ENCODE measurements at places on chromosomes 4 and X.

DNA sequence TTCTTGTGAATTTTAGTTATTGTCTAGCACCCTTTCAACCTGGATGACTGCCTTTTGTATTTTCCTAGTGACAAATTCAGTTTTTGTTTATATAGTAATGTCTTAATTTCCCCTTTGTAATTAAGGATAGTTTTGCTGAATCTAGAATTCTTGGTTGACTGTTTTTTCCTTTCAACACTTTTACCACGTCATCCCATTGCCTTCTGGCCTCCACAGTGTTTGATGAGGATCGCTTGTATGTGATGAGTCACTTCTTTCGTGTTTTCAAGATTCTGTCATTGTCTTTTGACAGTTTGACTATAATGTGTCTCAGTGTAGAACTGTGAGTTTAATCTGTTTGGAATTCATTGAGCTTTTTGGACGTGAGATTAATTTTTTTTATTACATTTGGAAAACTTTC lies 30.1 kb downstream of the KDM6A start:
- peak; percentile 80 for DNase-seq

DNA sequence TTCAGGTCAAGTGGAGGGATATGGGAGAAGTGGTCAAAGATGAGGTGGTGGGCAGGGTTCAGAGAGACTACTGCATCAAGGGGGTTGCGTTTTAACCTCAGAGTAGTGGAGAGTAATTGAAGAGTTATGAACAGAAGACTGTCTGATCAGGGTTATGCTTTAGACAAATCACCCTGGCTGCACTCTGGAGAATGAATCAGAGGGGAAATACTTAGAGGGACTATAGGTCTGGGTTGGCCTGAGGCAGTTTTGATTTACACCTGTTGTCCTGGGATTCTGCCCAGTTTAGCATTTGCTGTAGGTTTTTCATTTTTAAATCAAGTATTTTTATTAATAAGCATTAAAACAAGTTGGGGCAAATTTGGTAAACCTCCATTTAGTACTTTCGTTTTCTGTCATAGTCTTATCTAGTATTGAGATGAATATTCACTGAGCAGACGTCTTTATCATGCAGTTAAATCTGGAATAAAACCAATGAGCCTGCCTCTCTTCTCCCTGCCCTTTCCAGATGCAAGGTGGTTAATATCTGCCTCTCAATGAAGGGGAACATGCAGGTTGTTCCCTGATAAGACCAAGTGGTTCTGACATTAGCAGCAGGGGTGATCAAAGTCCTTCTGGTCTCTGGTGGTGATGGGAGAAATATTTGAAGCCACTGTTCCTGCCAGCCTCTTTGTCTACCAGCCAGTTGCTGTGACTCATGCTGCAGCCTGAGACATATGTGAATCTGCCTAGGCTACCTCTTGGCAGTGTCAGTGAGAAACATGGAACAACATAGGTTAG lies 116.0 kb upstream of the RPS6KA3 start:
- peak; percentile 14 for DNase-seq

- DNase-seq: no peak
Measured at GRCh38 chr4:170005472-170005871, 20.7 kb downstream of the MFAP3L start.

GRCh38 chrX:79159800-79160199 lies 15.3 kb downstream of the GPR174 start:
- no peak for DNase-seq

DNA sequence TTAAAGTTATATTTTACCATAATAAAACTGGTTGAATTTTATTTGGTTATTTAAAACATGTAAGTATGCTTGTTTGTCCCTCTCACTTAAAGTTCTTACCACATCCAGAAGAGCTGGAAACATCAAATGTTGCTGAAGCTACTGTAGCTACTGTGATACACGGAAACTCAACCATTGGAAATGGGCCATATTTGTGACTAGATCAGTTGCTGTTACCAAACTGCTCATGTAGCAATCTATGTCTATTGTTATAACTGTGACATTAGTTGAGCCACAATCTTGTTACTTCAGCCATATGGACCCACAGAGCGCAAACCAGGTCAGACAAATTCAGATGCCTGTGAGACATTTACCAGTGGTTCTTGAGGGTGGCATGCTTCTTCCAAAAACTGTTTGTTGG lies 41.6 kb downstream of the NDNF start:
- DNase-seq: no peak

DNA sequence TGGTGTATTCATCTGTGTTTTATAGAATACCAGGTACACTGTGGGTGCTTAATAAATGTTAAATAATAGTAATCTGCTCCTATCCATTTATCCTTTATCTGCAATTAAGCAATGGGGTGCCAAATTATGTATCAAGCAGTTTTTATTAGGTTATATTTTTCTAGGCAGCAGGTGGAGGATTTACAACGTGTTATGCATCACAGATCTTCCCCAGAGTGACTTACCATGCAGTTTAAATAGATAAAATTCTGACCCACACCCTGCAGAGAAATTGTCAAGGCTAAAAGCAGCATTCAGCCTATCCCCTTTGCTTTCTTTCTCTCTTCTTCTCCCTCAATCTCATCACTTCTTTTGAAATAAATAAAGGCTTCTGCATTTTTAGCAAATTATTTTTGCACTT lies 306.4 kb downstream of the CXXC4 start:
- no peak for DNase-seq

GRCh38 chr4:16253127-16253960 lies 27.1 kb upstream of the TAPT1 start:
- DNase-seq: peak; percentile 91

GRCh38 chr4:76968937-76969336 lies 19.4 kb downstream of the SEPTIN11 start:
- DNase-seq: no peak

DNA sequence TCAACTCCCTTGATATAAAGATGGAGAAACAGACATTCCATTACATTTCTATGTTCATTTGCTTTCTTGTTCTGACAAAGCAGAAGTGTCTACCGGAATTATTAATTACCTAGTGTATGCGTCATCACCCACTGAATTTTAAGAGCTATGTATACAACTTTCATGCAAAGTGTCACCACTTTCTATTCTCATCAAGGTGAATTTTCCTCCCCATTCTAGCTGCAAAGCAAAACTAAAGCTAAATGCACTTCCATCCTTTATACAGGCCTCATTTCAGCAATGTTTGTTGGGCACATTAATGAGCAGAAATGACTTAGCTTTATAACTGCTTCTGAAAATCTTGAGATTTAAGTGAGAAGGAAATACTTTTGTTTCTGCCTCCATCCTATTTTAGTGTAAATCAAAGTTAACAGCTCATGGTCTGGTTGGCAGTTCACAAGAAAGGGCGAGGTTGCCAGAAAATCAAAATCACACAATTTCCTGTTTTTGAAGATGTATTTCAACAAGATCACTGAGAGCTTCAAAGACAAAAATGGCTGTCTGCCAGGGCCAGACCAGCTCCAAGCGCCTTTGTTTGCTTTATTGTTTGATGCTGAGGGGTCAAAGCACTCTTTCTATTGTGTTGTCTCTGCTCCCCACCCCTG lies 7.2 kb upstream of the FAM9C start:
- DNase-seq: no peak

GRCh38 chrX:20244931-20245330 lies 21.8 kb downstream of the RPS6KA3 start:
- DNase-seq: no peak

- no peak for DNase-seq
Measured at GRCh38 chrX:42597481-42597880, 180.5 kb downstream of the PPP1R2C start.

GRCh38 chrX:135505351-135505750 lies 15.1 kb upstream of the INTS6L start:
- no peak for DNase-seq

GRCh38 chrX:44244008-44244407 lies 99.5 kb downstream of the EFHC2 start:
- peak; percentile 43 for DNase-seq

DNA sequence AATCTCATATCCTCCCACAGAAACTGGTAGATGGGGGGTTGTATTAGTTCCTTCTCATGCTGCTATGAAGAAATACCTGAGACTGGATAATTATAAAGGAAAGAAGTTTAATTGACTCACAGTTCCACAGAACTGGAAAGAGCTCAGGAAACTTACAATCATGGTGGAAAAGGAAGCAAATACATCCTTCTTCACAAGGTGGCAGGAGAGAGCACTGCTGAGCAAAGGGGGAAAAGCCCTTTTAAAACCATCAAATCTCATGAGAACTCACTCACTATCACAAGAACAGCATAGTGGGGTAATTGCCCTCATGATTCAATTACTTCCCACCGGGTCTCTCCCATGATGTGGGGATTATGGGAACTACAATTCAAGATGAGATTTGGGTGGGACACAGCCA lies 250.5 kb upstream of the GPRIN3 start:
- DNase-seq: peak; percentile 27

DNA sequence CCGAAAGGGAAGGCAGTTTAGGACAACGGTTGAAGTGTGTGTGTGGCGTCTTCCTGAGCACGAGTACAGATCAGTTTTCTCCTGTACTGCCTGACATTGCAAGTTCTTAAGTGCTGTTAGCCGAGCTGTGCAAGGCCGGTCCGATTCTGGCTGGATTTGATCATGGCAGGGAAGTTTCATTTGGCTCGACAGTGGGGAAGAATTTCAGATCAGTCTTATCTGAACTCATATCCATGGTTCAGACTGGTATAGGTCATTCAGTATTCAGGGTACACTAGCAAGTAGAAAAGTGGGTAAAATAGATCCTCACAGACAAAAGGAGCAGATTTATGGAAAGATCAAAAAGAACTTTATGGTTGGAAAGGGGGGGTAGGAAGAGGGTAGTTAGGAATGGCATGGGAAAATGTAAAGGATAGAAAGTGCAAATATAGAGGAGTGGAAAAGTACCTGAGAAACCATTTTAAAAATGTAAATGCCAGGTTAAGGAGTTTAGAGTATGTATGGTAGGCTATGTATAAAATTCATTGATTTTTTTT lies 716 bp downstream of the THAP9 start:
- DNase-seq: no peak

- no peak for DNase-seq
Measured at GRCh38 chrX:15843960-15844359, 10.7 kb downstream of the AP1S2 start.

DNA sequence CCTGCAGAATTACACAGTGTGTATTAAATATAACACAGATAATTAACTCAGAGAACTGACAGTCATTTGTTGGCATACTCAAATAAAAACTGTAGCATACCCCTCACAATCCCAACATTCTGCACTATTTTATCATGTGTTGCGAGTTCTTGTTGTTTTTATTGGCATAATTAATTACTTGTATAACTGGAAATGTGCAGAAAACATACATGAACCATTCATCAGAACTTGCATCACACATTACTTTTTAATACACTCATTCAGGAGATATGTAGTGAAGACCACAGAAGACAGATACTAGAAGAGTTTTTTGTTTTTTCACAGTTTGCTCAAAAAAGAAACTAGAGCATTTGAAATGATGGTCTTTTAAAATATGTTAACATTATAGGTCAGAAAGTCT lies 74.6 kb upstream of the NEIL3 start:
- DNase-seq: peak; percentile 39

- no peak for DNase-seq
Measured at GRCh38 chrX:129445436-129445835, 77.9 kb downstream of the SMARCA1 start.

DNA sequence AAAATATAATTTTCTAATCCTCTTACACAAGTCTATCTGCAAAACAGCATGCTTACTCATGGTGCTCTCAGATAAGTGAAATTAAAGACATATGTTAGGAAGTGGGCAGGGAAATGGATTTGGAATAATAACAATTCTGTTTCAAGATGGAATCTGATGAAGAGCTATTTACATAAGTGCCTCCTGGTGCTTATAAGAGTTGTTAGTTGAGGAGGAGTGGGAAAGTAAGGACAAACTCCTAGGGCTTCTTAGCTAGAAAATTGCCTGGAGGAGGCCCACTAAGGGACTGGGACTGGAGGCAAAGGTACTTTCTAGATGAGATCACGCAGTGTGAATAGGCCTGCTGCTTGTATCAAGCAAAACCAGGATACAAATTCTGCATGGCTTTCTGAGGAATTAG lies 939.8 kb downstream of the GLUD2 start:
- peak; percentile 0 for DNase-seq

- no peak for DNase-seq
Measured at GRCh38 chr4:171710743-171711142, 102.5 kb upstream of the GALNTL6 start.

DNA sequence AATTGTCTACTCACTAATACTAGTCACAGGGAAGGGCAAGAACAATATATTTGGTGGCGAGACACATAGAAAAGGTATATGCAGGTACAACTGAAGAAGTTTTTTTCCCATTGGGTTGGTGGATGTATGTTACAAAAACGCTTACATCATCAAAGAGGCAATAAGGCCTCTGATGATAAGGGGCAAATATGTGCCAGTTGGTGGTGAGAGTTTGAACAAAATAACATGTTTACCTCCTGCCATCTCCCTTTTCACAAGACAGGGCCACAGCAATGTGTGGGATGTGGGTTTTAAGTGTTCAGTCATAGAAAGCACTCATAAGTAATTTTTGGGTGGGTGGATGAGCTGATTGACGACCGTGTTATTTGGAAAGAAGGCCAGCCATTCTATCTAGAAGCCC lies 41.7 kb downstream of the PAGE2 start:
- DNase-seq: no peak

- no peak for DNase-seq
Measured at GRCh38 chr4:139728840-139729239, 63.2 kb downstream of the MGST2 start.

DNA sequence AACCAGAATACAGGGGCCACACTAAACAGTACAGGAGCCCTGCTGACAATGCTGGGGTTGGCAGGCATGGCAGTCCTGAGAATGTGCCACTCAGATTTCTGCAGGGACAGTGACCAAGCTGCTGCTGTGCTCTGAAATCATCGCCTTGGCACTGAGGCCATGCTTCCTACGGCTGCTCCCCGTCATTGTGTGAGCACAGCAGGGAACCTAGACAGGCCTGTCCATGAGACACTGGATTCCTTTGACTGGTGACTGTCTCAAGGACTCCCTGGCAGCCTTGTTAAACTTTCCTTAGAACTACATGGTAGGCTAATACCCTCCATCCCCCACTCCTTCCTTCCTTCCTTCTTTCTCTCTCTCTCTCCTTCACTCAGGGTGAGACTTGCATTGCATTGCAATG lies 111.4 kb downstream of the LUZP4 start:
- no peak for DNase-seq

GRCh38 chr4:124265701-124266100 lies 446.8 kb downstream of the ANKRD50 start:
- DNase-seq: no peak

GRCh38 chrX:103533511-103534216 lies 14.4 kb upstream of the RAB40A start:
- peak; percentile 71 for DNase-seq

GRCh38 chr4:8045909-8046308 lies 106.2 kb upstream of the AFAP1 start:
- DNase-seq: no peak

DNA sequence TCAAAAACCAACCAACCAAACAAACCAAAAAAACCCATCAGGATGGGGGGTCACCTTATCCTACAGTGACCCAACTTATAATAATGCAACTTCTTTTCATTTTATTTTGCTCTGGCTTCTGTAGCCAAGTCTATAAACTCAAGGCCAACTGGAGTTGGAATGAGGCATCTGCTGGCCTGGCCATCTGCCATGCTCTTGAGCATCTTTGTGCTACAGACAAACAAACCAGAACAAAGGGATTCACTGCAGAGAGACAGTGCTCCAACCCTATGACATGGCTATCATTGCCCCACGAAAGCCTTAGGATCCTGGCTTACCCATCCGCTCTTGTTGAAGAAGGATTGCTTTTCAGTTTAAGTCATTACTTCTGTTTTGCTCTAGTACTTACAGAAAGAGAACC lies 49.2 kb upstream of the SCRG1 start:
- DNase-seq: no peak
